ENCODE measurements at places on chromosomes 6 and 20.

- DNase-seq: no peak
These were observed 1.2 kb downstream of the MAS1L start for GRCh38 chr6:29486577-29486976.

DNA sequence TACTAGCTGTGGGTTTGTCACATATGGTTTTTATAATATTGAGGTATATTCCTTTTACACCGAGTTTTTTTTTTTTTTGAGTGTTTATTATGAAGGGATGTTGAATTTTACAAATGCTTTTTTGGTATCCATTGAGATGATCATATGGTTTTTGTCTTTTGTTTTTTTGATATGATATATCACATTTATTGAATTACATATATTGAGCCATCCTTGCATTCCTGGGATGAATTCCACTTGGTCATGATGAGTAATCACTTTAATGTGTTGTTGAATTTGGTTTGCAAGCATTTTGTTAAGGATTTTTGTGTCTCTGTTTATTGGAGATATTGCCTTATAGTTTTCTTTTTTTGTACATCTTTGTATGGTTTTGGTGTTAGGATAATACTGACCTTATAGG is 3.3 kb upstream of the ZNF337 start:
- no peak for DNase-seq

DNA sequence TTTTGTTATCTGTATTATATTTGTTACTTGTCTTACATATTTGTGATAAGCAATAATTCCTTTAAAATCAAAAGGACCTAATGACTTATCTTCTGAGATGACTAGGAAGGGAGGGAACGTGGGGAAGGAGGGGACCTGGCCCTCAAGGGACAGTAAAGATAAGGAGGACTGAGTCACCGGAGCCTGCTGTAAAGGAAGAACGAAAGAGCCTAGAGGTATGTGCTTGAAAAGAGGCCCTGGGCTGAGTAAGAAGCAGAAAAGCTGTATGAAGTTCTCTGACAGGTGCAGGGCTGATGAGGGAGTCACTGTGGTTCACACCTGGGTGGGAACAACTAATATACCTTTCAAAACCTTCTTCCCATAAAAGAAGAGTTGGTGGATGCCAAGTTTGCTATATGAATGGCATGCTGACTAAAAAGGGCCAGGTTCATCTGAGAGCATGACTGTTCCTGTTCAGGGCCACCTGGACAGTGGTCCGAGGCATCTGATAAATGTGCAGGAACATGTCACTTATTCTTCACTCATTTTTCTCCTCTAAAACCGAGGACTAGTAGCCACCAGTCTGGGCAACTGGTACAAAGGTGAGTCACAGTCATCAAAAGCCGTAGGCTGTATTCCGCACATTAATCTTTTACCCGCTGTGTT is 111.3 kb downstream of the TNFAIP3 start:
- no peak for DNase-seq

- no peak for DNase-seq
These were observed 156.5 kb downstream of the SMOC2 start for GRCh38 chr6:168597471-168597875.

DNA sequence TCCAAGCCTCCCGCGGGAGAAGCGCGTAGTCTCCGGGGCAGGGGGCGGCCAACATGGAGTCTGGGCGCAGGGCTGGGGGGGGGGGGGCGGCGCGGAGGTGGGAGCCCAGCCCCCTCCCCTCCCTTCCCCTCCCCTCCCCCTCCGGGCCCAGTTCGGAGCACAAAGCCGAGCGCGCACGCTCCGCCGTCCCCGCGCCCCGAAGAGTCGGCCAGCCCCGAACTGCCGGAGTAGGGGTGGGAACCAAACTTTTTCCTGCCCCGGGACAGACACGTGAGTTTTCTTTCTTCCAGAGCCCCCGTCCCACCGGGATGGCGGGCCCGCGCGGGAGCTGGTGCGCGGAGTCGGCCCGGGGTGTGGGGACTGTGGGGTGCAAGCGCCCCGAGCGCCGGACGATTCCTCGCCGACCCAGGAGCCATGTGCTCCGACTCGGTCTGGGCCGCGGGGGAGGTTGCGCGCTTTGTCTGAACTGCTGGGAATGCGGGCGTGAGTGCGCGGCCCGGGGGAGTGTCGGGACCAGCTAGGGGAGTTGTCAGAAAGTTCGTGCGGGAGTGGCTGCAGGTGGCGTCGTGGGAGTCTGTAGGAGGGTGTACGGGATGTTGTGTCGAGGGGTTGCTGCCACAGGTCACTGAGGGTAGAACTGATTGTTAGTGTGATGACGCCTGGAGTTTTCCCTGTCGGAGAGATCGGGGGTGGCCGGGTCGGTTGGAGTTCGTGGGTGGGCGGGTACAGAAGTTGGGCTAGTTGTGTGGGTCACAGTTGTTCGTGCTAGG is 1.2 kb downstream of the TGIF2 start:
- DNase-seq: peak; percentile 56

DNA sequence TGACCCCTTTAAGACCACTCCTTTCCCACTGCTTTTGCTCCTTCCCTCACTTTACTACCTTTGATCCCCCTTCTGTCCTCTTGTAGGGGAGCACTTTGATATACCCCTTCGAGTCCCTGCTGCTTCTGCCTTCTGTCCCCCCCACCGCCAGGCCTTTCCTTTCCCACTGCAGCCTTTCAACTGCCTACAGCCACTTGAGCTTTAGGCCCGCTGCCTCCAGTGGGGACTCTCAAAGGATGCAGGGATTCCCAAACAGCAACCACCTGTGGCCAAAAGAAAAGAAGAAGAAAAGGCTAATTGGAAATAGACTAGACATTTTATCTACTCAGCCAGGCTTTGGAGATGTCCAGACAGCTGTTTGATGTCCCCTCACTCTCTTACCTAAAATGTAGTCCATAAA is 77.0 kb upstream of the DTNBP1 start:
- DNase-seq: no peak

- DNase-seq: no peak
These were observed 729.4 kb downstream of the TENT5A start for GRCh38 chr6:81023007-81023582.

DNA sequence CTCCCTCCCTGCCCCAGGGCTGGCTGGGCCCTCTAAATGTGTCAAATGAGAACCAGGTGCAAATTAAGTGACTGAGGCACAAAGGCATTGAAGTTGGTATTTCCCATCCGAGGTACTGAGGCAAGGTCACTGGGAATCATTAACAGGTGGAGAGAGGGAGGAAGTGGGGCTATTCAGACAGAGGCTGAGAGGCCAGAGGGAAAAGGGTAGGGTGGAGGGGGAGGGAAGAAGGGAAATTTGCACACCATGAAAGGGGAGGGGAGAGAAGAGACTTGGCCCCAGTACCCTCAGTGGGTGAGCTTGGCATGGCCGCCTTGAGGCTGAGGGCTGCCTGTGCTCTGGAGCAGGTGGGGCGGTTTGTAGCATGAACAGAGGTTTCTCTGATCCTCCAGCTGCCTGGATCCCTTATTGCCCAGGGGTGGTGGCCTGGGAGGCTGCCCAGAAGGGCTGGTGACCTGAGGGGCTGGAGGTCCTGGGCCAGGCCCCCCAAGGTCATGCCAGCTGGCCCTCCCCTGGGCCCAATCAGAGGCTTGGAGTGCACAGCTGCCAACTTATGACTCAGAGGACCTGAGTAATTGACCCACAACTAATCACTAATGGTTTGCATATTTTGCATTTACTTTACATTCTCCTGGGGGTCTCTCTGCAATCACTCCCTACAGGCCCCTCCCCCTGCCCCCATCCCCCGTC is 40.3 kb upstream of the ZFAND3 start:
- no peak for DNase-seq

DNA sequence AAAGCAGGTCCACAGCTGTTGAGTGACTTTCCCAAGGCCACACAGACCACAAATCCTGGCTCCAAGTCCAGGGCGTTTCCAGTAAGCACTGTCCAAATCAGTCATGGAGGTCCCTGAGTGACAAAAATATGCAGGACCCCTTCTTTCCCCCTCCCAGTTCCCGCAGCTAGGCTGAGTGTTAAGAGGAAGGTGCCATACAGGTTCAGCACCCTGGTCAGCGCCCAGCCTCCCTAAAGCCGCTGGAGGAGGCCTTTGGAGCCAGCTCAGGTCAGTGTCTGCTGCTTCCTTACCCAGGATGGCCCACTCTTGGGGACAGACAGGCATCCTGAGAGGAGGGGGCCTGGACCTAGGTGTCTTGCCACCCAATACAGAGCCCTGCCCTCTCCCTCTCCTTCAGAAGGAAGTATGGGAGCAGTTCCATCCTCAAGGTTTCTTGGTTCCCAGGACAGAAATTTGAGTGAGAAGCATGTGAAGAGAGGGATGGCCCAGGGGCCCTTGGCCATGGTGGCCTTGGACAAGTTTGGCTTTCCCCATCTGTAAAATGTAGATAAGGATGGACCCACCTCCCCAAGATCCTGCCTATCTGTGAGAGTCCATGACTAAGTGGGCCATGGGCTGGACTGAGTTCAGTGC is 13.2 kb downstream of the TMEM74B start:
- no peak for DNase-seq

DNA sequence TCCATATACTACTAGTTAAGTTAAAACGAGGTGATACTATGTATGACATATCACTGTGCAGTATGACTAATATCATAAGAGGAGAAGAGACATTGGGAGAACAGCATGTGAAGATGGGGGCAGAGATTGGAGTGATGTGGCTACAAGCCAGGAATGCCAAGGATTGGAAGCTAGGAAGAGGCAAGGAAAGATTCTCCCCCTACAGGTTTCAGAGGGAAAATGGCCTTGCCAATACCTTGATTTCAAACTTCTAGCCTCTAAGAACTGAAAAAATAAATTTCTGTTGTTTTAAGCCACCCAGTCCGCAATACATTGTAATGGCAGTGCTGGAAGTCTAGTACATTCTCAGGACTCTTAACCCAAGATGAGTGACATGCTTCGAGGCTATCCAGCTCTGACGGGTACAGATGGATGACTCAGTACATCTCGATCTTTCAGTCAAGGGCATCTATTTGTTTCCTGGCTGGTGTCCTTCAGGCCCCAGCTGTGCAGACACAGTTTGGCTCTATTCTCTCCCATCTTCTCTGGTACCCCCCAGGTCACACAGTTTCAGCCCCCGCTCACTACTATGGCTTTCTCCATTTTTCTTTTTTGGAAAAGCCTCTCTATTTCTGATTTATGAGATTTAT is 55.5 kb upstream of the THEMIS start:
- no peak for DNase-seq

DNA sequence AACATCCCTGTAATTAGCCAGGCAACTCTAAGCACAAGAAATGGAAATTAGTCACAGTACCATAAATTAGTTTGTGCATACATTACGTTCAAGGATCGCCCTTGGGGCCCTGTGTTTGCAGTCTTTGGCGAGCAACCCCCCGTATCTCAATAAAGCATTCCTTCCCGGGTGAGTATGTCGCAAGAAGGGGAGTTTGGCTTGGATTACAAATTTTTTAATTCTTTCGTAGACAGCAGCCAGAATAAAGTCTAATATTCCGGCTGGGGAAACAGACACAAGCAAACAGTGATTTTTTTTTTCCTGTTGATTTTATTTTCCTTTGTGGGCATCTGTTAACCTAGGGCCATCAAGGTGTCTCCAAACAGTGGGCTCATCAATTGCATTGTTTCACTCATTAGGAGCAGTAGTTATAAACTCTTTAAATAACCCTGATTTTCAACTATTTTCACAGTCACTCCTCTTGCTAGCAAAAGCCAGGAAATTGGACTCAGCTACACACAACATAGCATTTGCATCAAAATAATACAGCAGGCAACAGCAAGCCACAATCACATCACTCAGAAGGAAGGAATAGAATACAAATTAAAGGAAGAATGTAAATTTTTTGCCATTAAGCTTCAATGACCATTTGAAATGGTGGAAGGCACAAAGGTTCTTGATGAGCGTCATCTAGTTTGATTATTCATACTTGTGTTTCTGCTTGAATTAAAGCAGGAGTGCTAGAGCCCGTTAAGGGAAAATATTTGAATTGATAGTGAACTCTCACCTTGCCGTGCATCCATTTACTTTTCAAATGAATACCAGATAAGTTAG is 85.3 kb downstream of the LINC00237 start:
- DNase-seq: no peak

GRCh38 chr6:40896696-40897095 is 142.3 kb downstream of the UNC5CL start:
- DNase-seq: no peak

DNA sequence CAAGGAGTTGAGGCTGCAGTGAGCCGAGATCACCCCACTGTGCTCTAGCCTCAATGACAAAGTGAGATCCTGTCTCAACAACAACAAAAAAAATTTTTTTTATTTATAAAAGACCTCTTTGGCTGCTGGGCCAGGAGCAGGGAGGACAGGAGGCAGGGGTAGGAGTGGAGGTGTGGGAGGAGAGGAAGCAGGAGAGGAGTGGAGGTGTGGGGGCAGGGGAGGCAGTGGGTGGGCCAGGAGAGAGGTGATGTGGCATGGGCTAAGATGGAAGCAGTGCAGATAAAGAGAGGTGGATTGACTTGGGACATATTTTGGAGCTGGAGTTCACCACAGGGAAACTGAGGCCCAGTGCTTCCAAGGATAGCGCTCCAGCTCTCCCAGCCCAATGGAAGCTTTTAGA is 13.4 kb upstream of the CSNK2A1 start:
- no peak for DNase-seq

- DNase-seq: no peak
These were observed 124.0 kb upstream of the CARMIL1 start for GRCh38 chr6:25155211-25155610.

DNA sequence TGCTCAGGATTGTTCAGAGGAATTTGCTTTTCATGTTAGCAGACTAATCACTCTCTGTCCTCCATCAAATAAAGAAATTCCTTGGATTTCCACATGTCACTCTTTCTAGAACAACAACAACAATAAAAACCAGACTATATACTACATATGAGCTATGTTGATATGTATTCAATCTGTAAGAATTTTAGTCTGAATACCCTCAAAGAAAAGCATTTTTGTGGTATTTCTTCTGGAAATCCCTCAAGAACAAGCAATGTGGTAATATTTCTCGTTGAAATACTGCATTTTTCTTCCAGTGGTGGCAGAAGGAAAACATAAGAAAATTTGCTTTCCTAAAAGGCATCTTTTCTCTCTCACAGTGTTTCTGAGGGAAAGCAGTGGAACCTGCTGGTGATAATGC is 312.6 kb upstream of the RSPO3 start:
- no peak for DNase-seq

GRCh38 chr20:64241061-64241460 is 14.5 kb upstream of the PCMTD2 start:
- no peak for DNase-seq

- DNase-seq: no peak
These were observed 90.5 kb downstream of the NOL4L start for GRCh38 chr20:32494483-32495216.

GRCh38 chr6:40352527-40353170 is 234.5 kb downstream of the LRFN2 start:
- DNase-seq: no peak

DNA sequence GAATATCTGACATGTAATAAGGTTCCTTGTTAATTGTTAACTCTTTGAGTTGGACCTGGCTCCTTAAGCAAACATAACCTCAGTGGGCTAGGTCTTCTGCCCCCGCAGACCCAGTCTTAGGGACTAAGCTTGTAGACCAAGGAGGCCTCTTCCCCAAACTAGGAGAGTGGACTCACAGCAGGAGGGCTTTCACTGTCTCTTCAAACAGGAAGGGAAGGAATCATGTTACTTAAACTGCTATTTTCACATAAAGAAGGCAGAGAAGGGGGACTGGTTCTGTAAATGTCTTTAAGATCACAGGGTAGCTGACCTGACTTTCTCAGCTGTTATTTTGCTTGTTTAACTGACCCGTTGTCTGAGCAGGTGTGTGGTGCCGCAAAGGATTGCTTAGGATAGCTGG is 34.9 kb upstream of the PRDM1 start:
- DNase-seq: no peak

All from CD4-positive, alpha-beta T cell treated with Interleukin-15 for 1 hour (primary cell).